ENCODE measurements at places on chromosomes 11 and 22.

DNA sequence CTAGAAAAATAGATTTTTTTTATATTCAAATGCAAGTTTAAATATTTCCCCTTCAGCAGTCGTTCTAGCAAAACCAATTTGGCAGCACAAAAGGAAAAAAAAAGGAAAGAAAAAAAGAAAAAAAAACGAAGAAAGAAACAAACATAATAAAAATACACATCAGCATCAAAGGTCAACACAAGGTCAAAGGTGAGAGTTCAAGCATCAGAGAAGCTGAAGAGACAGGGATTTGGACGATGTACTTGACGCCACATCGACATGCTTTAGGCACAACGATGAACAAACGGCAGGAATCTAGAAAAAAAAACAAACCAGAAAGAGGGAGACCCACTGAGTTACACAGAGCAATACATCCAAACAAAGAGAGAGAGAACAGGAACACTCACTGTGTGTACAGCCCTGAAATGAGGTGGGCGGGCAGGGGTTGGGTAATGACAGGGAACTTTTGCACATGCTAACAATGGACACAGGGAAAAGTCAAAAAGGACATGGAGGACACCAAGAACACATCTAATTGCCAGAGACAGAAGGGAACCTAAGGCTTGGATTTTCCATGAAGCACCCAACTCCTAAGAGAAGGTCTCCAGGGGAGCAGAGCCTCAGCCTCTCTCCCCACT lies 19.8 kb upstream of the RAPSN start:
- DNase-seq = no peak

GRCh38 chr11:73647459-73648100 lies 1.2 kb downstream of the PLEKHB1 start:
- DNase-seq = peak; percentile 86

- DNase-seq = peak; percentile 48
Observed at GRCh38 chr11:107719557-107720302, 7.9 kb upstream of the SLN start.

DNA sequence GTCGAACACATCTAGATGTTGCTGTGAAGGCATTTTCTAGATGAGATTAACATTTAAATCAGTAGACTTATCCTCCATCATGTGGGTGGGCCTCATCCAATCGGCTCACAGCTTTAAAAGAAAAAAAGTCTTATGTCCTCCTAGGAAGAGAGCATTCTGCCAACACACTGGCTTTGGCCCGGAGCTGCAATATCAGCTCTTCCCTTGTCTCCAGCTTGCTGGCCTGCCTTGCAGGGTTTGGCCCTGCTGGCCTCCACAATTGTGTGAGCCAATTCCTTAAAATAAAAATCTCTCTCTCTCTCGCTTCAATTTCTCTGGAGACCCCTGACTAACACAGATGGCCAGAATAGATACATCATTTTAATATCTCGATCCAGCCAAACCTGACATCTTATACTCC lies 13.1 kb upstream of the ABCC8 start:
- no peak for DNase-seq

DNA sequence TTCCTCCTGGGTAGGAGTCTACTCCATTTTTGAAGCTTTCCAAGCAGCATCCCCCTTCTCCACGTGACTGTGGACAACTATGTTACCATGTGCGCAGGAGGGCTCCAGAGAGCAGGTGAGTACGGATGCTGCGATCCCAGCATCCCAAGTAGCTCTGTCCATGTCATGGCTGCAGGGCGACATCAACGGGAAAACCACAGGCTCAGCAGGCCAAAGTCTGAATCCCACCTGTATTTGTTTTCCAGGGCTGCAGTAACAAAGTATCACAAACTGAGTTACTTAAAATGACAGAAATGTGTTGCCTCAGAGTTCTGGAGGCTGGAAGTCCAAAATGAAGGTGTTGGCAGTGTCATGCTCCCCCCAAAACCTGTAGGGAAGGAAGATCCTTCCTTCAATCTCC lies 40.3 kb downstream of the MCHR1 start:
- no peak for DNase-seq
